ENCODE measurements at places on chromosomes 16 and 17. TPM values are rescaled to one million over a fixed set of nuclear protein-coding genes. Genes with fewer than 3 reads are reported as not detected.
A peak's percentile ranks its signal among the peaks of the same experiment; 100 is the strongest.

Gene PPP1R1B
- 0.88 TPM for total RNA-seq

DNA sequence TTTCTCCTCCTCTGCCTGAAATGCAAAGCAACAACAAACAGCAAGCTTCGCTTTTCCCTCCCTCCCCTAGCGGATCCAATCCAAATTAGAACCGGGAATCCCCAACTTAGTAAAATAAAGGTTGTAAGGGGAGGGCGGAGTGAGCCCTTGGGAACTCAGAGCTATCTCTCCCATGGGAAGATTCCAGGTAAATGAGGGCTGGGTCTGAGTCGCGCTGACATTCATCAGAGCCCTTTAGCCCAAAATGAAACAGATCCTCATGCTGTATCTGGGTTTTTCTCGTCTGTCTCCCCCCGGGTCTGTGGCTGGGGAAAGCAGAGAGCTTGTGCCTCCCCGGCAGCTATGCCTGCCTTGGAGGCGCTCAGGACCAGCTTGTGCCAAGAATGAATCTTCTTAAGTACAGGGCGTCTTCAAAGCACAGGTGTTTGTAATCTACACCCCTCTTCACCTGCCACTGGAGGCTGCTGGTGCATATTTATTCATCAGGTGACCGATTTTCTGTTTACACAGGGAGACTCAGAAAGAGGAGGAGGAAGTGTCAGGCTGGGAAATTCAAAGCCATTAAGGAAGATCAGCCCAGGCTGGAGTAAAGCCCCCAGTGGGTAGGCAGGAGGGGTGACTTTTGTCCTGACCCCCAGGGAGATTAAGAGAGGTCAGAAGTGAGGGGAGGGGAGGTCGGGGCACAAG is 55.0 kb upstream of the GSE1 start:
- DNase-seq, result no peak

Gene THRA
- 7.9 TPM for total RNA-seq

Gene SRL
- total RNA-seq, result not detected

DNA sequence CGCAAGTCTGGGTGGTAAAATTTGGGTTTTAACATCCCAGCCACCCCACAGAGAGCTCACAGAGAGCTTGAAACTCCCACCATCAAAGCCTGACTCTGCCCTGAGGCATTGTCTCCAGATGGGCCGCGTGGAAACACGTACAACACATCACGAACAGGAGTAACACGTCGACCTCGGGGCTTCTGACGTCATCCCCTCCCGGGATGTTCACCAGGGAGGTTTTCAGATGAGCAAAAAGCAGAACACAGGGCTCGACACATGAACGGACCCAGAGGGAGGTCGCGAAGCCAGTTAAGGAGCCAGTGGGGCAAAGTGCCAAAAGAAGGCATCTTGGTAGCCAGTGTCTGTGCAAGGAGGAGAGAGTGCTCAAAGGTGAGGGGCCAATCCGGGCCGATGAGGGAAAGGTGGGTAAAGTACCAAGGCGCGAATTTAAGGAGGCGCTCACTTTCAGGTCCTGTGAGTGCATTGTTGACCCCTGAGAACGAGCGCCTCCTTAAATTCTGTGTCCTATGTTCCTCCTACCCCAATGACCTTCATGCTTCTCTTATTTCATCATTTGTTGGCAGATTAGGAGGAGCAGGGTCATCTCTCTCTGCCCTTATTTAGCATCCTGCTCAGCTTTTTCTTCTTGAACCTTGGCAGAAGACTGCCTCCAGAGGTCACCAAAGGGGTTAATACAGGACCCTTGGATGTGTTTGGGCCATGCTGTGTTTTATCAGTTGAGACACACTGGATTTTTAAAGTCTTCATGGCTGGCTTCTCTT is 5.6 kb downstream of the RCVRN start:
- DNase-seq, result no peak

DNA sequence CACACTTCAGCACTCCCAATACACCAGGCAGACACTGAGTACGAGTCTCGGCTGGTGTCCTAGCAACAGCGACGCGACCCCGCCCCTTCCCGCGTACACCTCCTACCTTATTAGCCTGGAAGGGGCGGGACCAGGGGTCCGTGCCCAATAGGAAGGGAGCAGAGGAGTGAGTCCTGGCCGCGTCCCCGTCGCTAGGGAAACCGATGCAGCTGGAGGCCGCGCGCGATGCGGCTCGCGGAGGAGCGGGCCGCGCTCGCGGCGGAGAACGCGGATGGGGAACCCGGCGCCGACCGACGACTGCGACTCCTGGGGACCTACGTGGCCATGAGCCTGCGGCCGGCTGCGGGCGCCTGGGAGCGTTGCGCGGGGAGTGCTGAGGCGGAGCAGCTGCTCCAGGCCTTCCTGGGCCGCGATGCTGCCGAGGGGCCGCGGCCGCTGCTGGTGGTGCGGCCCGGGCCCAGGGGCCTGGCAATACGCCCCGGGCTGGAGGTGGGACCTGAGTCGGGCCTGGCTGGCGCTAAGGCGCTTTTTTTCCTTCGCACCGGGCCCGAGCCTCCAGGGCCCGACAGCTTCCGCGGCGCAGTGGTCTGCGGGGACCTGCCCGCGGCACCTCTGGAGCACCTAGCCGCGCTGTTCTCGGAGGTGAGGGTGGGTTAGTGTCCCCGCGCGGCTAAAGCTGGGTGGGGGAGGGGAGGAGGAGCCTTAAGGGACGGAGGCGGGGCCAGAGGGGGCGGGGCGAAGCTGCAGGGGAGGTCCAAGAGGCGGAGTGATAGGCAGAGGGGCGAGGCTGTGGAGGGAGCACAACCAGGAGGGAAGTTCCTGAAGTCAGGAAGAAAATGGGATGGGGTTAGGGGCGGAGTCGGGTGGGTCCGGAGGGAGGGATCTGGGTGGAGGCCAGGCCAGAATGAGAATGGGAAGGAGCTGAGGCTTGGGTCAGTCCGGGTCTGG is at the start of gene DNAH9:
TSS of gene DNAH9 (plus strand) at position 197 of the 948 bp plus-strand sequence. CDS start at position 226, 29 bp downstream.
- DNase-seq, result peak; percentile 14

GRCh38 chr17:44758414-44759085 is at the start of gene ADAM11:
Gene ADAM11, plus strand, starts transcription at chr17:44758988. Its CDS starts 212 bp downstream, at chr17:44759200.
- no peak for DNase-seq

- no peak for DNase-seq
Measured at GRCh38 chr17:80718428-80718827, 173.8 kb downstream of the RPTOR start.

Gene KRT27
- total RNA-seq, result not detected

Gene KCNJ2
- total RNA-seq, result 0.28 TPM

- no peak for DNase-seq
Measured at GRCh38 chr16:8905168-8905762, 23.1 kb downstream of the LITAFD start.

- DNase-seq, result no peak
Measured at GRCh38 chr16:57265850-57266530, 18.5 kb downstream of the PLLP start.

DNA sequence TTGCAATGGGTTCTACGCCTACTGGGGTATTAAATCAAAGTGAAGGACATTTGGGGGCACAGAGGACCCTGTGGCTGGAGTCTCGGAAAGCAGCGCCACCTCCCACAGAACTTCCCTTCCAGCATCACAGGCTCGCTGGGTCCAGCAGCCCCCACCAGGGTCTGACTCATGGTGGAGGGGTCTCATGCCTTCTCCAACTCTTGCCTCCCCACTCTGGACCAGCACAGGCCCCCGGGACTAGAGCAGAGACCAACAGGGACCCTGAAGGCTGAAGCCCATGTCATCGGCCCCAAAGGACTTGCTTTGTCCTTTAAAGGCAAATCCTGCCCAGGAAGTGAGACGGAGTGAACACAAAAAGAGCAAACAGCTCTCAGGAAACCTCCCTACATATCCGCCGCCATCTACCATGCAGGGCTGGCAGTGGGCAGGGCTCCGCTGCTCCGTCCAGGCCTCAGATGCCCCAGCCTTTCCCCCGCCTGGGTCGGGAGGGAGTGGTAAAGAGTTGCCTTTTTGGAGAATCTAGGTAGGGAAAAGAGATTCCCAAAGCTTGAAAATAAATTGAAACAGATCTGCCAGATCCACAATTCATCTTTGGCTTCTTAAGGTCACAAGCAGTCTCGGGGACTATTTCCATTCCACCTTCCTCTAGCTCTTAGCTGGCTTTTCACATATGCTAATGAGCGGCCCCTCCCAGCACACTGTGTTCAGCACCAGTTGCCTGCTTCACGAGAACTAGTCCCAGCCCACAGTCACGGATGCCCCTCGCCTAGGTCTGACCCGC is 2.1 kb upstream of the GPRC5C start:
- DNase-seq, result no peak

DNA sequence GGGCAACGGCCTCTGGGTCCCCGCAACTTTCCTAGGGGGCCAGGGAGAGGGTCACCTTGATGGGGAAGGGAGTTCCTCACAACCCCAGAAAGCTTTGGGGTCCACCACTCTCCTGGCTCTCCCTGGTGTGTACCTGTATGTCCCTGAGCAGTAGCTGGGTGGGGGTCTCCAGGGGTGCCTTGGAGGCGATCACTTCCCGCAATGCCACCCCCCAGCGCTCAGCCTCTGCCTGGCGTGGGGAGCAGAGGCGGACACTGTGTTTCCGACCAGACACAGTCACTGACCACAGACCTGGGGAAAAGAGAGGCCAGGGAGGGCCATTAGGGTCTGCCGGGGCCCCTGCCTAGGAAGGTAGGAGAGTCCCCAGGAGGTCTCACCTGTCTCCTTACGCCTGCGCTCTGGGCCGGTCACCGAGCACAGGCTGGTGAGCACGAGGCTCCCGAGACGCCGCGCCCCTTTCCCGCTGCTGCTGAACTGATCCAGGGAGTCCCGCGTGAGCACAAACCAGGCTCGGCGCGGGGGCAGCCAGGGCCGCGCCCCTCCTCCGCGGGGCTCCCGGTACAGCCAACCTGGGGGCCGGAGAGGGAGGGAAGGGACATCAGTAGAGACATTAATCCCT is 3.4 kb downstream of the PLEKHH3 start:
- no peak for DNase-seq

- peak; percentile 88 for DNase-seq
Measured at GRCh38 chr17:42329025-42329976, 41.0 kb downstream of the STAT5A start.

- DNase-seq, result peak; percentile 13
Measured at GRCh38 chr17:35969558-35970380, 11.5 kb downstream of the CCL16 start.

- no peak for DNase-seq
Measured at GRCh38 chr17:42913981-42914617, 13.5 kb downstream of the G6PC1 start.

- no peak for DNase-seq
Measured at GRCh38 chr17:45035848-45036247, 15.6 kb downstream of the DCAKD start.

GRCh38 chr16:28168991-28169554 is 42.7 kb downstream of the XPO6 start:
- no peak for DNase-seq

Gene NT5M
- 1.4 TPM for total RNA-seq

Gene WNK4
- total RNA-seq, result 0.28 TPM

Gene ENPP7
- total RNA-seq, result not detected

Gene VWA3A
- total RNA-seq, result 0.04 TPM

- no peak for DNase-seq
Measured at GRCh38 chr16:67995423-67995822, 3.9 kb downstream of the DPEP2 start.

Gene HEATR9
- not detected for total RNA-seq

GRCh38 chr16:49282690-49283375 is 1.2 kb upstream of the CBLN1 start:
- no peak for DNase-seq

DNA sequence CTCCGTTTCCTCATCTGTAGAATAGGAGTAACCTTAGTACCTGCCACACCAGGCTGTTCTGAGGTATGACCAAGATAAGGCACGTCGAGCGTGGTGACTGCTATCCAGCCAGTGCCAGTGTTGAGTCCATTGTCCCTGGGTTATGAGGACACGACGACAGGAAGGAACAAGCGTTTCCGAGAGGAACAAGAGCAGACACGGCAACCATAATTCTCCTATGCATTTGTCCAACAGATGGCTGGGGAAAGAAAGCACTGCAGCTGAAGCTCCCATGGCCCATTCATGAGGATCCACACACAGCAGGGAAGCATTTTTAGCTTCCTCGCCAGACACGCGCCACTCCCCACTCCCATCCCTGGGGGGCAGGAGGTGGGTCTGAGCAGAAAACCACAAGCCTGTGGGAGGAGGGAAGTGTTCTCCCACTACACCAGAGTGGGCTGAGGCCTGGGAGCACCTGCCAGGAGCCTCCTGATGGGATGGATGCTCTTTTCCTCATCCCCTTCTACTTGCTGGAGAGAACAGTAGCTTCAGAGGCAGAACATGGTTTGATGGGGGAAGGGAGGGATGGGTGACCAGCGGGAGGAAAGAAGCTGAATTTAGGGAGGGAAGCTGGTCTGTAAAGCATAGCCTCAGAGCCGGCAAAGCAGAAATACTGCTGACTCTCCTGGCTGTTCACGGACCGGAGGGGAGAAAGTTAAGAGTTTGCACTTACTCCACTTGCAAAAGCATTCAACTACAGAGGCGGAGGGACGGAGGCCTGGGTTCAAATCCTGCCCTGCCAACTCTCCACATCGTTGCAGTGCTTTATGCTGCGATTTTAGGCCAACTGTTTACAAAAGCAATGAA is 2.7 kb downstream of the COTL1 start:
- DNase-seq, result no peak

All from foreskin keratinocyte (primary cell).